Endodermal cell (in vitro differentiated cells): ENCODE measurements at places on chromosomes 13 and 19. TPM values are rescaled to one million over a fixed set of nuclear protein-coding genes. Genes with fewer than 3 reads are reported as not detected.

C1QTNF9B gene
- total RNA-seq, result not detected in 2 replicates

- DNase-seq, result no peak
- no peak overlapping the region for H3K4me3 ChIP-seq
- H3K27me3 ChIP-seq, result no peaks in the 10 kb centered on the region
- no peaks in the 10 kb centered on the region for H3K4me1 ChIP-seq
- H3K27ac ChIP-seq, result no peak overlapping the region
Measured at GRCh38 chr13:25847635-25848626, 203.9 kb downstream of the SHISA2 start.

- DNase-seq, result no peak
- no peak overlapping the region for H3K27ac ChIP-seq
- no peaks in the 10 kb centered on the region for H3K36me3 ChIP-seq
- no peaks in the 10 kb centered on the region for H3K27me3 ChIP-seq
Measured at GRCh38 chr19:29324291-29324680, 111.3 kb upstream of the UQCRFS1 start.

- H3K4me1 ChIP-seq, result no peaks in the 10 kb centered on the region
- no peak for DNase-seq
- no peaks in the 10 kb centered on the region for H3K27me3 ChIP-seq
Measured at GRCh38 chr13:84864341-84864740, 934.9 kb downstream of the SLITRK6 start.

DNA sequence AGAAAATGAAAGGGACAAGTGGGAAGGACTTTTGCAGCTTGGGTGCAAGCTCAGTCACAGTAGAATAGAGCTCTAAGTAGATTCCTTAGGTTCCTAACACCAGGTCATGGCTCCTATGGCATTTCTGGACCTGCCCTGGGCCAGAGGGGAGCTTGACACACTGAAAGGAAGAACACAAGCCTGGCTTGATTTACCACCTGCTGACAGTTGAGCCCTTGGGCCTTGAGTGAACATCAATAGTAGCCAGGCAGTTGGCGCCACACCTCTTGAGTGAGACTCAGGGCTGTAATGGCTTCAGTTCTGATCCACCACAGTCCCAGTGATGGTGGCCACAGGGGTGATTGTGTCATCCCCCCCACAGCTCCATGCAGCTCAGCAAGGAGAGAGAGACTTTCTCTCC, 221.9 kb upstream of the PCDH17 start:
- DNase-seq, result peak; percentile 39
- no peak overlapping the region for H3K27ac ChIP-seq
- no peaks in the 10 kb centered on the region for H3K4me1 ChIP-seq
- no peaks in the 10 kb centered on the region for H3K36me3 ChIP-seq

DNA sequence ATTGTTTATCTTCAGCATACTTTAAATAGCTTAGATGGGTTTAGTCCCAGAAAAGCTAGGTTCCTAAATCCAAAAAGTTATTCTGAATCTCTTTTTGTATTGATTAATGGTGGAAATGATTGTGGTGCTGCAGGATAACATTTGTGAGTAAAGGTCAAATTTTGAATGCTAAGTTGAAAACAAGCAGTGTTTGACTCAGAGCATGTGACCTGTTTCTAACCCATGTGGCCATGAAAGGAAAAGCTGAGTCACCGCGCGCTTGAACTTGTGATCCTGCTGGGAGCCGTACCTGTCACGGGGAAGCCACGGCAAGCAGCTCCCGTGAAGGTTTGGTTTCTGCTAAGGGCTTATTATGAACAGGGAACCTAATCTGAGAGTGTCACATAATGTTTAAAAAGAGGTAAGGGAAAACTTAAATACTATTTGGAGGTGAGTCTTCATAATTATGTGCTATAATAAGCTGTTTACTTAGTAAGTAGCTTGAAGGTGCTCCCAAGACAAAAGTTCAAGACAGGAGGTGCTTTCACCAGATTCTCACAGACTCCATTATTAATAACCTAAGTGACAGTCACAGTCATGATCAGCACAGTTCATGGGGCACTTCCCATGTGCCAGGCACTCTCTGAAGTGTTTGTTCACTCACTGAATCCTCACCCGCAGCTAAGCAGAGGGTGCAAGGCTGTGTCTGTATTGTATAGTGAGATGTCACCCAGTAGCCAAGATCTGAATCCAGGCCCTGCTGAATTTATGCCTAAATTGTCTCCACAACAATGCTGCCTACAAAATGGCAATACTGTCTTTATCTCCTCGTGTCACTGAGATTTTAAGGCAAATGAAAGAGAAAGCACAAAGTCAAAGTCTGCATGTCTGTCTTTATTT, 286.5 kb downstream of the MYO16 start:
- no peaks in the 10 kb centered on the region for H3K4me1 ChIP-seq
- H3K27me3 ChIP-seq, result no peaks in the 10 kb centered on the region
- no peaks in the 10 kb centered on the region for H3K36me3 ChIP-seq
- peak; percentile 87 for DNase-seq
